Stimulated activated CD8-positive, alpha-beta memory T cell treated with anti-CD3 and anti-CD28 coated beads, Interleukin-2, amount 100 ng/mL, for 1 hour (primary cell): ENCODE measurements at places on chromosomes 7 and 10.

- DNase-seq: no peak
Measured at GRCh38 chr7:133746847-133747246, 380.3 kb upstream of the LRGUK start.

DNA sequence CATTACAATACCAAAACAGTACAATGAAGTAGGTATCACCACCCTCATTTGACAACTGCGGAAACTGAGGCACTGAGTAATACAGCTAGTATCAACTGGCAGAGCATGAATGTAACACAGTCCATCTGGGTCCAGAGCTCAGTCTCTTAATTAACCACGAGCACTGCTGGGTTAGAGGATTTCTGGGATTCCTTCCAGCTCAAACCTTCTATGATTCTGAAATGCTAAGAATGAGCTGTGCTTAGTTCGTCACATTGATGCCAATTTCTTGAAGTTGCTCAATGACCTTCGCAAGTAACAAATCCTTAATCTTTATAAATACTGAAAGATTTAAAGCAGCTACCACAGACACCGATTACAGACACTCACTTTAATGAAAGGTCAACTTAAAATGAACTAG lies 62.5 kb downstream of the SGMS1 start:
- no peak for DNase-seq

GRCh38 chr10:70078329-70078728 lies 25.7 kb downstream of the MACROH2A2 start:
- no peak for DNase-seq

DNA sequence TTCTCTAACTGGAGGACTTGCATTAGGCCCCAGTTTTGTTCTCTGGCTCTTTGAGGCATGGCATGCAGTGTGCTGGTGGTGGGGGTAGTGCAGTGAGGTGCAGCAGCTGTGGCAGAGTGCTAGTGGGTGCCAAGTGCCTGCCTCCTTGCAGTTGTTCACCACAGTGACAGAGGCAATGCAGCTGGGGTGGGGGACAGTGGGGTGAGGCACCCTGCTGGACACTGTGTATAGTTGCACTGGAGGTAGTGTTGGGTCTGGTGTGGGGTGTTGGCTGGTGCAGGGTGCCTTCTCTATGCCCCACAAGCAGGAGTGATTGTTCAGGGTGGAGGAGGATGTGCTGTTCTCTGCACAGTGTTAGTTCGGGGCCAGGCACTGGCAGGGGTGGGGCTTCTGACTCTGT lies 21.7 kb upstream of the KEL start:
- DNase-seq: no peak

GRCh38 chr7:10759120-10759519 lies 214.6 kb upstream of the PHF14 start:
- no peak for DNase-seq

DNA sequence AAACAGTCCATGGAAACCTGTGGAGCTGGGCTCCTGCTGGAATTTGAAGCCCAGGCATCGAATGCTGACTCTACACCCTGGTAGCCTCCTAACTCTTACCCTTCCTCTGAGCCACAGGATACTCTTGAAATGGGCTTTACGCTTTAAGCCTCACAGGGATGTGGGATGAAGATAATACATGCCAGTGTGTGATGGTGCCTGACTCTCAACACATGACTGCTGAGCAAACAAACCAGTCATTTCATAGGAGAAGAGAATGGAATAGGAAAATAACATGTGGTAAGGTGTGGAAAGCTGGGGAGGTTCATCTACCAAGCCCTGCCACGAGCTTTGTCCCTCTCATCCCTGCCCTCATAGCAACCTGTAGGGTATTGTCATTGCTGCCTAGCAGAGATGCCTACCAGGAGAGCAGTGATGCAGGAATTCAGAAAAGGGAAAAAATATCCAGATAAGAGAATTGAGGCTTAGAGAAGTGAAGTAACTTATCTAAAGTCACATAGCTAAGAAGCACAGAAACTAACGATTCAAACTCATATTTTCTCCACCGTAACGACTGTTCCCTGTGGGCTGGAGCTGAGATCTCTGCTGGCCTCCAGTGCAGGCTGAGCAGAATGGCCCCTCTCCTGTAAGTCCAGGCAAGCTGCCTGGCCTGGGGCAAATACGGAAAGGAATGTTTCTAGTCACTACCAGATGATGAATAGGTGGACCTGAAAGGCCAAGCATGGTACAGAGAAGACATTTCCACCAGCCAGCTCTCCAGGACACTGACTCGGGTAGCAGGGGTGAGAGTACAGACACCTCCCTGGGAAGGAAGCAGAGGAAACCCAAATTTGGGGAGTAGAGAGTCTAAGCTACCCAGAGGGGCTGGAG lies 90.2 kb upstream of the DUSP5 start:
- no peak for DNase-seq

DNA sequence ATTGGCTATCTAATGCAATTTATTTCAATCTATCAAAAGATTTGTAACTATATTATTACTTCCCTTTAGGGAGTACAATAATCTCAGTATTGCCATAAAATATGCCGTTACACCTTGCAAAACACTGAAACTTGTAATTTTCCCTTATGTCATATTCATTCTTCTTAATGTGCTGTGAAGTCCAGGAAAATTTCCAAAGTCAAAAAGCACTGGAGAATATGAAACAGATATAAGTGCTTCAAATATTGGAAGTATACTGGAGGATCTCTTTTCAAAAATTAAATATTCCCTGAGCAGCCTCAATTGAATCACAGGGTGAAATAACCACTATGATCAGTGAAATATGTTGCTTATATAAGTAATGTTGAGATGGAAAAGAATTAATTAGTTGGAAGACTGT lies 356.0 kb downstream of the PPP1R3A start:
- no peak for DNase-seq
